Central memory CD8-positive, alpha-beta T cell (primary cell): ENCODE measurements at places on chromosomes 13 and 19.

DNA sequence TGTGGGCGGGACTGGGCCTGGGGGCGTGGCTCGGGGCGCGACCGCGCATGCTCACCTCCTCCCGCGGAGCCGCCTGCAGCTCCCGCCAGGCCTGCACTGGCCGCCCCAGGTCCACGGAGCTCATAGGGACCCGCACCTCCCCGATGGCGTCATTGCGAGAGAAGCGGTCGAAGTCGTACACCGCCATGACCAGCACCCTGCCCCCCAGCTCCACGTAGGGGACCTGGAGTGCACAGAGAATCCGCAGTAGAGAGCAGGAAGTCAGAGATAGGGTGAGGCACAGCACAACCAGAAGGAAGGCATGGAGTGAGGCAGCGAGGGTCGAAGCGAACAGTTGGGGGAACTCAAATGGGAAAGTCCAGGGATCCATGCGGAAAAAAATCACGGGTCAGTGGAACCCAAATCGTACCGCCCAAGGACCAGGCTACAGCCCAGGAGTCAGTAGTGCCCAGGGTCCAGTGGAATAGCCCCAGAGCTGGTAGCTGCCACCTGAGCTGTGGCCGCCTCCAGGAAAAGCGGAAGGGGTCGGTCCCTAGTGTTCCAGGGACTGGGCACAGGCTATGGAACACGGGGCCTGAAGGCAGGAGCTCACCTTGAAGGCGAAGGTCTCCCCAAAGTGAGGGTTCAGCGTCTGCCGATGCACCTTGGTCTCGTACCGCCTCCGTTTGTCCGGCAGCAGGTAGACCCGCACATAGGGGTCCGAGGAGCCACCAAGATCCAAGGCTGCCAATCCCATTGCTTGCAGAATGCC, 4.8 kb downstream of the SYT5 start:
- H3K4me3 ChIP-seq = no peak overlapping the region
- H3K27ac ChIP-seq = no peak overlapping the region

DNA sequence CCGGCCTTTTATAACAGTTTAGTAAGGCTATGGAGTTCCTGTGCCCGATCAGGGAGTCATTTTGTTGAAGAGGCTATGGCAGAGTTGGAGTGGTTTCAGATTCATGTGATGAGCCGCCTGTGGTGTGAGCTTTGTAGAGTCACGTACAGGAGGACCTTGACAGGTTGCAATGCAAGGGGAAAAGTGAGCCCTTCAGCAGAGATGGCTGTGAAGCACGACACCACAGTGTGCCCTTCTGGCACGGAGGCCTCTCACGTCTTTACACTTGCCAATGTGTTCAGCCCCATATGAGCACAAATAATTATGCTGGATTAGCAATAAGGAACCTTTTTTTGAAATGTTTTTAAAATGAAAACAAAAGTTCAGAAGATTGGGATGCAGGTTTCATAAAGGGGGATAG, 499.8 kb downstream of the LIG4 start:
- no peaks in the 10 kb centered on the region for H3K27me3 ChIP-seq
- H3K36me3 ChIP-seq = no peaks in the 10 kb centered on the region
- DNase-seq = no peak
- no peak overlapping the region for H3K27ac ChIP-seq
- H3K4me1 ChIP-seq = no peaks in the 10 kb centered on the region

GRCh38 chr19:21835810-21836444, at the start of gene ZNF43:
TSS of gene ZNF43 (minus strand) at chr19:21836182. CDS start at chr19:21836038, 144 bp downstream.
- H3K4me3 ChIP-seq = peak within 1 kb of the TSS; percentile 99
- H3K27ac ChIP-seq = peak within 1 kb of the TSS; percentile 98
- DNase-seq = peak; percentile 90

DNA sequence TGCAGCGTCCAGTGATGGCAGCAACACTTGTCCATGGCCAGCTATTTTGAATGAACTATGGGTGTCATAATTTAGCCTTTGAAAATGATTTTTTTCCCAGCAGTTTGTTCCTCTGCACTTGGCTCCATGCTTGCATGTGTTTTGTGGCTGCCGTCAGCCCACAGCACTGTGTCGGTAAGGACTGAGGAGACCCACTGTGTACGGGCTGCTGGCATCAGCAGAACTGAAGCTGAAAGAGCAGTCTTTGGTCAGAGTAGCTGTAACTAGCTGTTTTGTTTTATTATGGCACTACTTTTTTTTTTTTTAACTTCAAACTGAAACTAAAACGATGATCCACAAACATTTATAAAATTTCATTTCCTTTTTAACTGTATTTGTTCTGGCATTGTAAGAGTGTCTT, 50.3 kb upstream of the TEX29 start:
- no peak for DNase-seq
- H3K36me3 ChIP-seq = peaks cover 20% of the 10 kb centered on the region
- H3K4me1 ChIP-seq = peaks cover 12% of the 10 kb centered on the region
- no peaks in the 10 kb centered on the region for H3K27me3 ChIP-seq
- H3K27ac ChIP-seq = no peak overlapping the region

DNA sequence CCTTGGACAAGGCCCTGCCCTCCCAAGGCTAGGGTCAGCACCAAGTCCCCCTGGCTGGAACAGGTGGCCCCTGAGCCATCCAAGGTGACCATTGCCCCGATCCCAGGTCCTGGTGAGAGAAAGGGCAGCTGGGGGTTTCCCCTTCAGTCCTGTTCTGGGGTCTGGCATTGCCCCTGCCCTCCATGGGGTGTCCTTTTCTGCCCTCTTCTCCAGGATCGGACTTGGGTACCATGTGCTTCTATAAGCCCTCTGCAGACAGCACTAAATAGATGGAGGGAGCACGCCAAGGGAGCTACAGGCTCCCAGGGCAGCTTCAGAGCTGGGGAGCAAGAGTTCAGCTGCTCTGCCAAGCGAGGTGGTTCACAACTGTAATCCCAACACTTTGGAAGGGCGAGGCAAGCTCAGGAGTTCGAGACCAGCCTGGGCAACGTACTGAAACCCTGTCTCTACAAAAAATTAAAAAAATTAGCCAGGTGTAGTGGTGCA, 13.5 kb upstream of the KCNN1 start:
- no peak overlapping the region for H3K27ac ChIP-seq
- no peak for DNase-seq
- H3K4me3 ChIP-seq = peak overlapping the region; percentile 34
- H3K27me3 ChIP-seq = peaks cover 74% of the 10 kb centered on the region
- H3K36me3 ChIP-seq = peaks cover 13% of the 10 kb centered on the region
- H3K4me1 ChIP-seq = peaks cover 35% of the 10 kb centered on the region

DNA sequence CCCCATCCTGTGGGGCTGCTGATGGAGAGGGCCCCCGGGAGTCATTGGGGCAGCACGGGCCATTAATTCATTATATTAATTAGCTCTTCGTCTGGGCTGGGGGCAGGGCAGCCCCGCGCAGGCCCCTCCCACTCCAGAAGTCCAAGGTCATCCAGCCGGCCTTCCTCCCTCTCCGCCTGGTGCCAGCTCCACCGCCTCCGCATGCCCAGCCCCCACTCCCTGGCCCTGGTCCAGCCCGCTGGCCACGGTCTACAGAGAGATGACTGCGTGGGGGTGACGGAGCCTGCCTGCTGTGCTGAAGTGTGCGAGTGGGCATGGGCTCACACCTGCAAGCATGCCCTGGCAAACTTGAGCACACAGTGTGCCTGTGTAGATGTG, 8.8 kb downstream of the IGLON5 start:
- H3K4me3 ChIP-seq = no peak overlapping the region
- H3K36me3 ChIP-seq = peaks cover 4% of the 10 kb centered on the region
- no peak overlapping the region for H3K27ac ChIP-seq
- H3K4me1 ChIP-seq = no peaks in the 10 kb centered on the region
